GM12878 (cell line): ENCODE measurements at places on chromosomes 12 and 14.

DNA sequence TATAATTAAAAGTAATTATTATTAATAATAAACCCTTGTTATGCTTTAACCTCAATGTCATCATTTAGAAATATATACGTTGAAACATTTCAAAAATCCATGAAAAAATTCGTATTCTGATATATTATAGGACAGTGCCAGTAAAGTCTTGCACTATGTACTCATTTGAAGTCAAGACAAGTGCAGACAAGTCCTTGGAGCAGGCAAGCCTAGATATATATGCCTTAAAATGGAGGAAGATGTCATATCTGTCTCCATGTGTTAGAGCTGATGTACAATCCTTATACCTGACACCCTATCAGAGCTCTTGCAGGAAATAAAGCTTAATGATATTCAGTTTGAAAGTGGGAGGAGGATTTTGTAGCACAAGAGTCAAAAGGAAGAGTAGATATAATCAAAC is 310.4 kb downstream of the KCNH5 start:
- no peak for DNase-seq

DNA sequence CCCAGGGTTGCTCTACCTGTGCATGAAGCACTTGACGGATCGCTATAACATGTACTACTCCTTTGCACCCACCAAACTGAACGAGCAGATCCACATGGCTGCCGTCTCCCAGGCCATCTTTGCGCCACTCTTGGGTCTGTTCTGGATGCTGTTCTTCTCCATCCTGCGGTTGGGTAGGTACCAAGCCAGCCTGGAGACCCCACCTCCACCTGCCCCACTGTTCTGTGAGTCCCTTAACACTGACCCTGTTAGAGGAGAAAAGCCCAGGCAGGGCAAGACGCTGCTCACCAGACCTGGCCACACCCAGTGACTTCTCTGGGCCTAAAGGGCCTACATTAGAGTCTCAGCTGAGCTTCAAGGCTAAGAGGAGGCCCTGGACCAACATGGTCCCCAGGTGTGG is 21.7 kb downstream of the NGB start:
- no peak for DNase-seq

DNA sequence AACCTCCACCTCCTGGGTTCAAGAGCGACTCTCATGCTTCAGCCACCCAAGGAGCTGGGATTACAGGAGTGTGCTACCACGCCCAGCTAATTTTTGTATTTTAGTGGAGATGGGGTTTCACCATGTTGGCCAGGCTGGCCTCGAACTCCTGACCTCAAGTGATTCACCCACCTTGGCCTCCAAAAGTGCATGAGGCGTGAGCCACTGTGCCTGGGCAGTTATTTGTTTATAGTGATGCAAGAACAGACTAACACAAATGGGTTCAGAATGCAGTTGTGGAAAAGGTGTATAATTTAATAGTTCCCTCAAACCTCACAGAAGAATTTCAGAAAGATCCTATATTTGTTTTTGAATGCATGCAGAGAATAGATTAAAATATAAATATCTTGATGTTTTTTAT is 447.1 kb downstream of the ZFP36L1 start:
- no peak for DNase-seq

DNA sequence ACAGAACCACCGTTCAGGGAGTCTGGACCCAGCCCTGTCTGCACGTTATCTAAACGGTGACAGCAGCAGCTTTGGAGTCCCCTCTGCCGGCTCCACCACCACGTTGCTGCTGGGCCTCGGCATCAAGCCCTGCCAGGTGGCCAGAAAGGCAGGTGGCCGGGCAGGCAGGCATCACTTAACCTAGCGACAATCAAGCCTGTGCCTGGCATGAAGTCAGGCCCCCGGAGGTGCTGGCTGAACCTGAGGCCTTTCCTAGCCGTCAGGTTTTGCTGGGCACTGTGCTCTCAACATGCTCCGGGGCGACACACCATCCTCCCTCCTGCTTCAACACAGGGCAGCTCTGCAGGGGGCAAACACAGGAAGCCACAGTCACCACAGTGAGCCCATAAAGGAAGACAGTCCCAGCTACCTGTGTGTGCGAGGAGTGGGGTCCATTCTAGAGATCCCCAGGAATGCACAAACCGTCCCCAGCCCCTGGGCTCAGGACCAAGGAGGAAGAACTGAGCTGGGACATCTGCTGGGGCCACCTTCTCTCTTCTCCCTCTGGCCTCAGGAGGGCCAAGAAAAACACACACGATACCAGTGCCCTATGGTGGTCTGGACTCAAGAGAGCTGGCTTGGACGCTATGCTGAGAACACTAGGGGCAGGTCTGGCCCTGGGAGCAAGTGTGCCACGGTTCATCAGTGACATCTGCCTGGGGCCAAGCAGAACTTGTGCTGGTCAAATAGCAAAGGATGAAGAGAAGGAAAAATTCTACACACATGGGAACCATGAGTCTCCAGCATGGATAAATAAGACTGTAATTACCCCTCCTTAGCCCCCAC is 44.7 kb downstream of the CCDC88C start:
- DNase-seq, result no peak

DNA sequence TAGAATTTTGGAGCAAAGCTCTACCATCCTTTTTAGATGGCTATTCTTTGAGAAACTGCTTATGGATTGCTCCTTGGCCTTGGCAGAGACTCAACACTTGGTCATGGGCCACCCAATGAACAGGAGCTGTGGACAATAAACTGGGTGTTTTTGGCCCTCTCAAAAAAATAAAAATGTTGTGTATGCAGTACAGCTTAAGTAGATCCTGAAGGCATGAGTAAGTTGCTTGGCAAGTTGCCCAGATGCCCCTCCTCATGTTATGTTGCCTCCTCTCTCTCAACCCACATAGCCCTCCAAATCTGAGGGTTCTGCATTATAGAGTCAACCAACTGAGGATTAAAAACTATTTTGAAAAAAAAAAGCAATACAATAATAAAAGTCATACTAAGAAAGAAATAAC is 124.9 kb downstream of the ATP23 start:
- no peak for DNase-seq
